Stimulated activated CD8-positive, alpha-beta memory T cell treated with anti-CD3 and anti-CD28 coated beads, Interleukin-15, amount 100 ng/mL, for 1 hour (primary cell): ENCODE measurements at places on chromosomes 3 and 15.

GRCh38 chr3:104564045-104564643 is 802.6 kb upstream of the ALCAM start:
- peak; percentile 40 for DNase-seq

GRCh38 chr3:112097378-112097777 is 11.2 kb downstream of the C3orf52 start:
- no peak for DNase-seq

DNA sequence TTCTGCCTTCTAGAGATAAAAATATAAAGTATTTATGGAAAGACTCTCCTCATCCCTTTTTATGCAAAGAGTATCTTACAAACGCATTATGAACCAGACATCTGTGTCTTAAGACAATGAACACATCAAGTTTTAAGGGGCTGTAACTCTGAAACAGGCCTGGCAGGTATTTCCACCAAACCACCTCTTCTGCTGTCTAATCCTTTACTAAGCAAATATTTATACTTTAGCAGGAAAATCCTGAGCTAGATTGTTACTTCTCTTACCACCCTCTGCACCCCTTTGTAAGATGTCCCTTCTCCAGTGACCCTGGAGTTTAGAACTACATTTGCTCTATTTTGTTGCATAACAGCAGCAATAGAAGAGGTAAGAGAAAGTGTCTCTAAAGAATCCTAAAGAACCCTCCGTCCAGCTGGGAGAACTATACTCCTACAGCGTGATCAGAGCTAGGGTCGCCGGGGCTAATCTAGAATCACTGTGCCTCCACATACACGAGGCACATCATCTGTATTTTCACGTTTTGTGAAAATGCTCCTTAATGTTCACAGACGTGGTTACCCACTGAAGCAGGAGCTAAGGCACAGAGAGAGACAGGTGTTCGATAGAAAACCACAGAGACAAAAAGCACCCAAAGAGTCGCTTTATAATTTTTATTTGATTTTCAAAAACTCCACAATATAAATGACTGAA is 129.6 kb downstream of the FOXP1 start:
- DNase-seq: no peak

- no peak for DNase-seq
These were observed 90.8 kb upstream of the TNFAIP8L3 start for GRCh38 chr15:51185213-51186159.

DNA sequence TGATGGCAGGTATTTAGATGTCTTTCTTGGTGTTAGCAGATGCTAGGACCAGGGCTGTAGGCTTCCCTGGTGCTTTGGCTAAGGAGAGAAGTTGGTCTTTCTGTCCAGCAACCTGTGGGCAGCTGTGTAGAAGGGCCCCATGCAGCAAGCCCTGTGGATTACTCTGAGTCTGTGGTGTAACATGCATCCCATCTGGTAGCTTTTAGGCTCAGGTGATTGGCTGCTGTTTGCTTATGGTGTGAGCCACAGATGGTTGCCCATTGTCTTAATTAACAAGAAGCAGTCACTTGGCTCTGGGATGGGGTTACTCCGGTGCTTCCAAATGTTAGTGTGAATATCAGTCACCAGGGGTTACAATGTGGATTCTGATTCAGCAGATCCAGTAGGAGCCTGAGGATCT is 368.6 kb upstream of the C2CD4B start:
- DNase-seq: no peak

GRCh38 chr15:42314818-42315217 is 41.6 kb upstream of the TMEM87A start:
- no peak for DNase-seq

DNA sequence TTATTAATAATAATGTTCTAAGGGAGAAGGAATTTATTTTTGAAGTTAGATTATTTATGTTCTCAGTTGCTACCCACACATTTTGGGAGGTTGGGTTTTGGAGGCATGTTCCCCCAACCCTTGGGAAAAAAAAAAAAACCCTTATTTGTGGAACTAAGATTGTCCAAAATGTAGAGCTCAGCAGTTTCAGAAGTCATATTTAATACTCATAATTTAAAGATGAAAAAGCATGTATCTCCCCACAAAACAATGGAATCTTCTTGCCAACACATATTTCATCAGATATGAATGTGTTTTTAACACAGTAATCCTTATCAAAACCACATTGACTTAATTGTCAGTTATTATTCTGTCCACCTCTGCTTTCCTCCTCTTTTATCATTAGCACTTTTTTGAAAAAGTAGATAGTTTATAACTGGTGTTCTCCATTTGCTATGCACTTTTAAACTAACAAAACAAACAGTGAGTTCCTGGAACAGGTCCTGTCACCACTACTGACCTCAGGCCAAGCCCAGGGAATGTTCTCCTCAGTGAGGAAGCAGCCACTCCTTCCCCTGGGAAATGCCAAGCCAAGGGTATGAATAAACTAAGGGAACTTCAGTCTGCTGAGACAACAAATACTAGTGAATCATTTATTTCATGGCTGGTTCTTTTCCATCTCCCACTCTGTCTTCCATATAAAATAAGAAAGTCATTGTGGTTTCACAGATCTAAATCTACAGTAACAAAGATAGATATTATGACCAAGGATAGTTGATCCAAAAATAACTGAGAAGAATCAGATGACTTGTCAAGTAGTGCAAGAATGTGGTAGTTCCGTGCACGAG is 414.4 kb upstream of the ALCAM start:
- no peak for DNase-seq

DNA sequence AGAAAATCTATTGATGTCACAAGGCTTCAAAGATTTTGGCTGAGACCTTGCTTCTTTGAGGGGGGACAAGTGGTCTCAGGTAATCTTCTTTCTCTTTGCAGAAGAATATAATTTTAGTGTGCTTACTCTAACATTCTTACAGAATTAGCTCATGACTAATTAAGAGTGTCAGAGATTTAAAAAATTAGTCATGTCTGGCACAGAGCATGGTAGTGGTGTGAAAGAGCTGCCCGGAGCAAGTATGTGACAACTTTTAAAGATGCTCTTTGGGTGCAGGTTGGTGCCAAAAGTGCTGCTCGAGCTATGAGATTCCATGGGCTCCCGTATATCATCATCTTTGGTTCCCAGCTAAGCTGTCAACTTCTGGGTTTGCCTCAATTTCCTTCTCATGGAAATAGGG is 31.1 kb downstream of the CYP19A1 start:
- DNase-seq: no peak

DNA sequence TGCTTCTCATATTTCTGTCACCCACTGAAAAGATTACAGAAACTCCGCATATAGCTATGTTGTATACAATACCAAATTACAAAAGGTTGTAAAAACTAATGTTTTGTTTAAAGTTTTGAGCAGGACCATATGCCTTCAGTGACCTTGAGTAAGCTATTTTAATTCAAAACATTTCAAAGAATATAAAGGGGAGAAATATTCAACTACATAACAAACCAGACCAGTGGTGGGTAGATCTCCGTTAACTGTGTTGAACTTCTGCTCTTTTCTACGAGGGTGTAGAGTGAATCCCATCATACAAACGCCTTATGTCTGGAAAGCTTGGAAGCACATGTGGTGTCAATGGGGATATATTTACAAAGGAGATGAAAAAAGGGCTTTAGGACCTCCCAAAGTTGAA is 68.4 kb upstream of the NR2F2 start:
- DNase-seq: no peak

DNA sequence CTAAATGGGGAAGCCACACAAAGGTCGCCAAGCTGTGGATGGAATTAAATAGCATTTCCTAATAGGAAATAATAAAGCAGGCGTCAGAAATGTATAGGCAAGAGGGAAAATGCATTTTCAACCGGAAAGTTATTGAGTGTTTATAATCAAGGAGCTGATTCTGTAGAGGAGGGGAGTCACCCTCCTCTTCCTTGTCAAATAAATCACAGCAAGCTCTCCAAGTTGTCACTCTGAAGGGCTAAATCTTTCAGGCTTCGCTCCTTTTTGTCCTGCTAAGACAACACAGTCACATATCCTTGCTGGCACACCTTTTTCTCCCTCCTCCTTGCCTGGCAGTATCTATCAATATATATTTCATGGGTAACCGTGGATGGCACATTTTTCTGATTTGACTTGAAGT is 338.4 kb downstream of the SATB1 start:
- DNase-seq: no peak

DNA sequence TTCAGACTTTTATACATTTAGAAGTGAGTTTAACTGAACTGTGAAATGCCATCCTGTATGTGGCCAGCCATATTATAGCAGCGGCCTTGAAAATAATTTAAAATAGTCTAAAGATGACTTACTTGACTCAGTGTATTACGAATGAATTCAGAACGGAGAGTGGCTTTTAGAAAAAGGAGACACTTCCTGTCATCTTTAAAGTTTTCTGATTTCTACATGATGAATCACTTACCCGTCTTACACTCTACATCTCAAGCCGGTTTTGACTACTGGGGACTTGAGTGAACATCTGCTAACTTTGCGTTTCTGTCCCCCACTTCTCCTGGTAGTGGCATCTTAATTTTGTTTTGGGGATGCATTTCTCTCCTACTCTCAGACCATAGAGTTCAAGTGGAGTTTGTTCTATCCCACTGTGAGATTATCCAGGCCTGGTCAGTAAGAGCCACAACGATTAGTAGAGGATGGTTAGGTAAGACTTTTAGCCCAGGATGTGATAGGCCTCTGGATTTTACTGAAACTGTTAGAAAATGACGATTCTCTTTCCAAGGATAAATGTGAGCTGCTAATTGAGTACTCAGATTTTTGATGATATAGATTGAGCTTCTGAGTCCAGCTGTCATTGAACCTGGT is 175.4 kb upstream of the CADPS start:
- no peak for DNase-seq

- DNase-seq: no peak
These were observed 34.3 kb downstream of the PRR23E start for GRCh38 chr3:127226946-127227842.

DNA sequence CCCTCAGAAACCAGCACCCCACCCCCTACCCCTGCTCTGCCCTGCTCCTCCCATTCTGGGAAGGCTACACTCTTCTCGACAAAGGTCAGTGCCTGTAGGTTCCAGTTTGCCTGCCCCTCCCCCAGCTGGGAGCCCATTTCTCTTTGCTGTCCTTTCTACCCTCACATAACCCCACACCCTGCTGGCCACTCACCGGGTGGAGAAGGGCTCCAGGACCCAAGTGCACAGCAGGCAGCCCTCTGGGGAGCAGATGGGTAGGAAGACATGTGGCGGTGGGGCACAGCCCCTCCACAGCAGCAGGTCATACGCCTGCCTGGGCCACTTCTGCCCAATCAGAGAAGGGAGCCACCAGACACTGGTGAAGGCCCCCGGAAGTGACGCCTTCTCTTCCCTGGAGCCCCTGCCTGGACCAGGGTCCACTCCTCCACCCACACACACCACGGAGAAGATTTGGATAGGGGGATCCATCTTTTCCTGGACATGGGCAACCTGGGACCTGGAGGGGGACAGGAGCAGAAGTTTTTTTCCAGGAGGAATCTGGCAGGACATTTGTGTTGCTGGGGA is at the start of gene THPO:
TSS of gene THPO (minus strand) at position 326 of the 564 bp plus-strand sequence. CDS start 1,948 bp downstream, outside the sequence.
- DNase-seq: no peak

DNA sequence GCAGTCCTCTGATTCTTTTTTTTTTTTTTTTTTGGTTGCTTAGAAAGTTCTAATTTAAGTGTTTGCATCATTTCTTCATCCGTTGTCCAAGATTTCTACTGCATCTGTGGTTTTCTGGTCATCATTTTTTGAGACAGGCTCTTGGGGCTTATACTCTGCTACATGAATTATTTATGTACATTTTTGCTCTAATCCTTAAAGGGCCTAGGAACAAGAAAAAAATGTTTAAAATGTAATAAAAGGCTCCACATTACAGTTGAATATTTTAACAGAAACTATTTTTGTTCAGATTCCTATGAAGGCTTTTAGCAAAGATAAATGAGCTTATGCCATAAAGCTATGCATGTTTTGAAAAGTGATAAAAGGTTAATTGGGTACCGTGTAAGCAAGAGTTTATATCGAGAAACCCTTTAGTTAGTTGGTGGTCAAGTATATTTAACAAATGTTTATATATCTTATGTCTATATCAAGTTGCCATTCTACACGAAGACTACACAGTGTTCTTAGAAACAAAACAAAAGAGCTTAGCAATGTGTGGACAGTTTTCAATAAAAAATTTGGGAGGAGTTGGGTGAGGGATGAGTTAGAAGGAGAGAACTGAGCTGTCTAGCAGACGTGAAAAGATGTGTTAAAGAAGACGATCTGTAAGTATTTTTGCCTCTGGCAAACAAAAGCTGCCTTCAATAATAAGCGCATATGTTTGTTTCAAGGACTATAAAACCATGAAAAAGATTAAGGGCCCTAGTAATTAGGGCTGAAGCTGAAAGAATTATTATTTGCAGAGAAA is 563.6 kb upstream of the NAALADL2 start:
- DNase-seq: no peak

- no peak for DNase-seq
These were observed 54.1 kb downstream of the TRPC1 start for GRCh38 chr3:142777927-142778326.

- no peak for DNase-seq
These were observed 286.4 kb downstream of the UBE2E2 start for GRCh38 chr3:23489300-23490158.

DNA sequence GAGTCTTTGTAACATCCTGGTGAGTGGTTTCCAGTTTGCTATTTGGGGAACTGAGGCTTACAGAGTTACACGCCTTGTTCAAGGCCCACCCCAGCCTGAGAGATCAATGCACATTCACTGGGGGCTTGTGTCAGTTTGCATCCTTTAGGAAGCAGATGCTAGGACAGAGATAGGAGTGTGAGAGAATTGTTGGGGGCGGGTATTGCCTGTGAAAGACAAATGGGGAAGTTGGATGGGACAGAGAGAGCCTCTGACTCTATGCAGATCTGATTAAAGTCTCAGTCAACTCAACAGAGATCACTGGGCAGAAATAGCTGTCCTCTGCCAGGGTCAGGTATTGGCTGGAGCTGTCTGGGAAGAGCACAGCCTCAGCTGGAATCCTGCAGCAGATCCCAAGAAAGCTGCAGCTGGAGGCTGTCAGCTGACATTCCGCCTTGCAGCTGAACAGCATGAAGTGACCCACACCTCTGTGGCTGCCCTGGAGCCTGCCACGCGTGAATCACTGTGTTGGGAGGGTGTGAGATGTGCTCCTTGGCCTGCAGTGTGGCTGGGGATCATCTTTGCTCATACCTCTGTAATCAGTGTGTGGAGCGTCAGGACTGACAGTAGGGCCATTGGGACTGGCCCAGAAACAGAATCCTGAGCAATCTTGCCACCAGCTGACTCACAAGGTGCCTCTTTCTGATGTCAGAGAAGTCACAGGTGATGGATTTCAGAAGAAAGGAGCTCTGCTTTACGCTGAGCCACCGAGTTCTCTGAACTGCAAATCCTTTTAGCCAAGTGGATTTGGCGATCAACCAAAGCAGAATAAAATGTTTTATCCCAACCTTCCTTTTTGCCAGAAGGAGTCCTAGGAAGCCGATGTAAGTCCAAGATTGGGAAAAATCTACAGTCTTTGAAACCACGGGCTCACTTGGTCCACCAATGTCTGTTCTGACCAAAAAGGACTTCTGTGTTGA is 284.1 kb upstream of the LRRFIP2 start:
- no peak for DNase-seq
